CD4-positive, alpha-beta T cell treated with Interleukin-15 for 4 hours (primary cell): ENCODE measurements at places on chromosomes 4 and X.

DNA sequence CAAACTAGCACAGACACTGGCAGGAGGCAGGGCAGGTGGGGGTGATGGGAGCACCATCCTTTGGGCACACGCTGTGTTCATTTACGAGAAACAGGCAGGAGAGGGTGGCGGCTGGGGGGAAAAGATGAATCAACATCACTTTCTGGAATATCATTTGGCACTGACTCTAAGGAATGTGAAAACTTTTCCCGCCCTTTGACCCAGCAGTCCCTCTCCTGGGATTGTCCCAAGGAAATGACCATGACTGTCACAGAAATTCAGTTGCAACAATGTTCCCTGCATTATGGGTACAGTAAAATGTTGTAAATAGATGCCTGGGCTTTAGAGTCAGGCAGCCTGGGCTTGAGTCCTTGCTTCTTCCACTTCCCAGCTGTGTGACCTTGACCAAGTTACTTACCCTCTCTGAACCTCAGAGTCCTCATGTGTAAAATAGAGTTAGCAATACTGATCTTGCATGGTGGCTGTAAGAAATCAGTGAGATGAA, 58.6 kb downstream of the ABLIM2 start:
- no peak for DNase-seq

DNA sequence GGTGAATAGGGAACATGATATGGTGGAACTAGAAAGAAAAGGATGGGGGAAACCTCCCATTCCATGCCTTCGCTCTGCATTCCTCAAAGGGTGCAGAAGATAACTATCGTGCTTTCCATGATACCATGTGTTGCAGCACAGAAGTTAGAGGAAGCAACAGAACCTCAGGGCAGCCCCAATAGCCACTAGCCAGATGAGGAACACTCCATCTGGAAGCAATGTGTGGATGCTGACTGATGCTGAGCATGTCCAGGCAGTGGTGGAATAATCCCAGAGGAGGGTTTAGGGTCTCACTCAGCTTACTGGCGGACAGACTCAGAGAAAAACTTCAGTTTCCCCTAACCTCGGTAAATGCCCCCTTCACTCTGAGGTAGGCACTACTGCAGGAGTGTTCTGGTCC, 7.5 kb downstream of the SMIM10 start:
- DNase-seq, result no peak

GRCh38 chr4:139297001-139297410, 4.3 kb upstream of the NAA15 start:
- no peak for DNase-seq

- DNase-seq, result no peak
These were observed 36.7 kb upstream of the SORCS2 start for GRCh38 chr4:7155590-7156071.

DNA sequence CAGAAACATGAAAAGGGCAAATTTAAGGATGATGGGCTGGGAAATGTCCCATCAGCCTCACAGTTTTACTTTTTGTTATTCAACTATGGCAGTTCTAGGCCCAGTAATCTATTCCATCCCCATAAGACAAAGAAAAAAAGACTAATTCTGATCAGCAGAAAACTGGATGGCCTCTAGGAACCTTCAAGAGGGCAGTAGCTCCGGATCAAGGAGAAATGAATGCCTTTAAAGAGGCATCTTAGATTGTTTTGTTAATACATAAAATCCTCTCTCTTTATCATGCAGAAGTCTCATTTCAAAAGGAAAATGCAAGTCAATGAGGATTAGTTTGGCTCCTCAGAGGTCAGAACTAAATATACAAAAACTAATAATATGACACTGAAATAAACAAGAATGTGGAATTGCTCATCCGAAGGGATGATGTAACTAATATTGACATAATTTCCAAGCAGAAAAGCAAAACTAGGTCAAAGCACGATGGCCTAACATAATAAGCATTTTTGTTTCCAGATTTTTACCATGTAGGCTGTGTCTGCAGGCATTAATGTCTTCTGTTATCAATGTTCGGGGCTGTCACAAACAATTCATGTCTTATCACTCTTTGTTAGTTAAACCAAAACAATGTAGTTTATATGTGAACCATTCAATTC, 8.8 kb downstream of the MID1 start:
- no peak for DNase-seq

DNA sequence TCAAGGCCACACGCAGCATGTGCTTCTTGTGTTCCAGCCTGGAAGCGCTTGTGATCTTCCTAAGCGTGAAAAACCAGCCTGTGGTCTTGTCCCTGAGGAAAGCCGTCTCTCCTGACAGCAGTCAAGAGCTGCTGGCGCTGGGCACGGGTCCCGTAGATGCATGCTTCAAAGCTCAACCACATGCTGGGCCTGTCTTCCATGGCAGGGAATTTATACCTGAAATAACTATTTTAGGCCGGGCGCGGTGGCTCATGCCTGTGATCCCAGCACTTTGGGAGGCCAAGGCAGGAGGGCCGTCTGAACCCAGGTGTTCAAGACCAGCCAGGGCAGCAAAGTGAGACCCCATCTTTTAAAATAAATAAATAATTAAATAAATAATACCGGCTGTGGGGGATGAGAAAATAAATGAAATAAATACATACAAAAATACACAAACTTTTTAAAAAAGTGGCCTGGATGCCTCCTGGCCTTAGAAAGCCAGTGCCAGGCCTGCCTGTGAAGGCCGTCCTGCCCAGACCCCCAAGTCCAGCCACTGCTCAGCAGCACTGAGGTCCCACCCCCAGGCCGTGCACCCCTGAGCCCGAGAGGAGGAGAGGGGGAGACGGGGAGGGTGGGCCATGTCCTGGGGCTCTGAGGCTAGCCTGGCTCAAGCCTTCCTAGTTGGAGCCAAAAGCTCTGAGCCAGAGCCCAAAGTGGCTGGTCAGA, 10.4 kb downstream of the LRPAP1 start:
- no peak for DNase-seq

GRCh38 chr4:158161551-158162354, 11.1 kb downstream of the GASK1B start:
- DNase-seq, result no peak

DNA sequence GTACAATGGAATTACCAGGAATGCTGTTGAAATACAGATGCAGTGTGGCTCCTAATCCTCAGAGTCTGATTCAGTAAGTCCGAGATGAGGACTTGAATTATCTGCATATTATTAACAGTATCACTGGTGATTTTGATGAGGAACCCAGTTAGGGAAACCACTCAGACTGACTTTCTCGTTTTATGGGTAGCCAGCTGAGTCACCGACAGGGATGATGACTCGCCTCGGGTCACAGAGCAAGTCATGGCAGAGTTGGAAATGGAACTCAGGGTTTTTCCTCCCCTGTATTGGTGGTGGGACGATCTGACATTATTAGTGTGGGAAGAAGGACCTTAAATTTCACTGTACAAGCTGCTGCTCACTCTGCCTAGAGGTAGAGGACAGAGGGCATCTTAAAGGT, 51.3 kb downstream of the RTL9 start:
- DNase-seq, result no peak

- DNase-seq, result no peak
These were observed 227.3 kb upstream of the CENPE start for GRCh38 chr4:103425406-103425805.

- no peak for DNase-seq
These were observed 297.8 kb downstream of the PPP3CA start for GRCh38 chr4:101049549-101050001.

DNA sequence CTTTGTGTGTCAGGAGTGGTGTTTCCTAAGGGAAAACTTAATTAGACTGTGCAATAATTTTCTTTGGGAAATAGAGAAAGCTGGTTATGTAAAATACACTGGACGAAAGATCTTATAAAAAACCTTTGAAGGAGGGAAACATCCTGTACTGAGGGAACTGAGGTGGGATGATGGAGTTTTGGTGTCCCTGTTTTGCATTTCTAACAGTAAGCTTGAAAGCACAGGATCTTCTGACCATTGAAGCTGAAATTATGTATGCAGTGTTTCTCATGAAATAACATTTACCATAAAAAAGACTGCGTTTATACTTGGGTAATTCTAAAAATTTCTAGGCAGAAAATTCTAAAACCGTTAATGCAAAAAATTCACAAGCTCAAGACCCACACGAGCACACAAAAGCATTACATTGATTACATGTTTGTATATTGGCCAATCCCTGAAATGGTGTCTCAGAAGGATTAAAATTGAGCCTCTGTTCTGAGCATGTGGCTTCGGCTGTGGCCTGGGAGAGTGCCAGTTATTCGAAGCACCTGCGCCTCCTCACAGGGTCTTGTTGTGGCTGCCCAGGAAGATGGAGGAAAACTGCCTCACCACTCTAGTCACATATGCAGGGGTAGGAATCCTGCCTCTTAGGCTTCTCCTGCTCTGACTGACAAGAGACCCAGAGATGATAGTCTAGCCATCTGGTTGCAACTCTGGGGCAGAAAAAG, 49.5 kb downstream of the JADE3 start:
- DNase-seq, result no peak

- DNase-seq, result no peak
These were observed 57.0 kb upstream of the GRPEL1 start for GRCh38 chr4:7124689-7125442.

GRCh38 chr4:37101686-37102085, 142.9 kb upstream of the NWD2 start:
- DNase-seq, result no peak

DNA sequence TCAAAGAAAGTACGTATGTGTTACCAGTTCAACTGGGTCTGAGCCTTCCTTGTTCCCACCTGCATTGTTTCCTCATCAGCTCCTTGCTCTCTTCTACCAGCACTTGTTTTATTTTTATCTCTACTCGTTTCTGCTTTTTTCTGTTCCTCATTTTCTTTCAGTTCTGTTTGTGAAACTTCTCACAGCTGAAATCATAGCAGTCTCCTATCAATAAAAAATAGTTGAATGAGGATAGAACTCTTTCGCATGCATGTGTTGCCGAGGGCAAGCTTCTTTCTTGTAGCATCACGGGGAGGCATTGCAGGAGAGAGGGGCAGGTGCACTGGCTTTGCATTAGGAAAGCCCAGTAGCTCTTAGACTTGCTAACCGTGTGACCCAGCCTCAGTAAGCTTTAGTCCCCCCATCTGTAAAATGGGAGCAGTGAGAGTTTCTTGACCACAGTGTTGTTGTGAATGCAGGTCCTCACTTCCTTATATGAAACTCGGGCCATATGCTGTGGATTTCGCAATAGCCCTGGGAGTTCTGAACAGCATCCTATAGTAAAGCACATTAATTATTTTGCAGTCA, 24.7 kb downstream of the OFD1 start:
- no peak for DNase-seq

GRCh38 chr4:58477950-58478349, 1367.8 kb upstream of the IGFBP7 start:
- DNase-seq, result no peak

- DNase-seq, result no peak
These were observed 48.7 kb upstream of the ARHGEF6 start for GRCh38 chrX:136829413-136829812.

DNA sequence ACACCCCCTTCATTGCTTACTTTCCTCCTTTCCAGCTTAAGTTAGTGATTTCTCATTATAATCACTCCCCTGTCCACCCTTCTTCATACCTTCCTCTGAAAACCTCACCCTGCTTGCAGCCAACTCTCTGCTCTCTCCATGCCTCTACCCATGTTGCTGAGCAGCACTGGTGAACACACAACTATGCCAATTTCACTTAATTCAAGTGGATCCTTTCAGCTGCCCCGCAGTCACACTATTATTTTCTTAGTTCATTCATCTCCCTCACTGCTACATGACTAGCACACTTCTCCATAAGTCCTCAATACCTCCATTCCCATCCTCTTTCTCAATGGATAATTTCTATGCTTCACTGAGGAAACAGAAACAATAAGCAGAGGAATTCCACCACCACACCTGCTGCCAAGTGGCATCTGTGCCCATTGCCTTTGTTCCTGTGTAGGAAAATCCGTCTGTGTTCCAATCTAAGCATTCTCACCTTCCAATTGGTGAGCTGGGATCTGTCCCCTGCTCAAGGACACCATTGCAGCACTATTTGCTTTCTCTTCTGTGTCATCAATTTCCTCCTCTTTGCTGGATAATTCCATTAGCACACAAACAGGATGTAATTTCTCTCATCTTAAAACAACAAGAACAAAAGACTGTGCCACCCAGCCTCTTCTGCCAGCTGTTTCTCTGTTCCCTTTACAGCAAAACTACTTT, 25.2 kb upstream of the PRSS48 start:
- DNase-seq, result no peak

- DNase-seq, result no peak
These were observed 1.8 kb downstream of the CCDC22 start for GRCh38 chrX:49237060-49237459.

DNA sequence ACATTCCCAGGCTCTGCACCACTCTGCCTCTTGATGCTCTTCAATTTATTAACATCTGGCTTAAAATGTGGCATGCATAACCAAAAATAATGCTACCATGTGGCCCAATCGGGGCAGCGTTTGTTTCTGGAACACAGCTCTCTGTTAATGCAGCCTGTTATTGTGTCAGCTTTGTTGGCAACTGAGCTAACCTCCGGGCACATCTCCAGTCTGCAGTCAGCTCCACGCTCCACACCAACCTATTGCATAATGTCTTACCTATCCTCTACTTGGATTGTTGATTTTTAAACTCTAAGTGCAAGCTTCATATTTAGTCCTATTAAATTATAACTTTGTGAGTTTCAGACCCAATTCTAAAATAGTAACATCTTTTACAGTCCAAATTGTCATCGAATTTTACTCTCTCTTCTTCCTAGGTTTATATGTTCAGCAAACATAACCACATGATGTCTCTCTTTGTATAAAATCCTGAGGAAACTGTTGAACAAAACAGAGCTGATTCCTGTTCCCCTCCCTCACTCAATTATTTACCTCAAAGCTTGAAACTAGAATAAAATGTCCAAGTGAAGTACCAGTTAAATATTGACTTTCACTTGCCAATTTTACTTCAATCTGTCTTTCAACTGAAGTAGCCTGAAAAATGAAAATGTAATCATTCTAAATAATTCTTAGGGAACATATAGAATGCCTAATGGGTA, 92.2 kb upstream of the RAPGEF2 start:
- DNase-seq, result no peak

GRCh38 chr4:89572224-89572858, 264.6 kb downstream of the SNCA start:
- DNase-seq, result no peak

DNA sequence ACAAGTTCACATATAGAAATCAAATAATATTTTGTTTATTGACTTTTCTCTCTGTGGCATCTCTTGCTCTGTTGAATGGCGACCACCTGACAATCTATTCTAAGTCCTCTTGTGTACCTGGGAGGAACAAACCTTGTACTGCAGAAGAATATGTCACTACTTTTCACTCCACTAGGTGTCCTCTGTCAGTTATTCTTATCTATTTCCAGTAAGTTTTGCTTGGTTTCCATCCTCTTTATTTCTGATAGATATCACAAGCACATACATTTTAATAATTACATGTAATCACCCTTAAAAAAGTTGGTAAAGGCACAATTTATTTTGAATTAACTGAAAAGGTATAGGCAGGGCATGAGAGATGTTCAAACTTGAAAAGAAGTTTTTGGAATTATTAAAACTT, 238.4 kb downstream of the SNCA start:
- no peak for DNase-seq

- no peak for DNase-seq
These were observed 39.9 kb downstream of the APBB2 start for GRCh38 chr4:41174444-41174843.
